ENCODE measurements at places on chromosomes 6 and 20.

- no peak for DNase-seq
Observed at GRCh38 chr20:43507150-43508080, at the start of gene L3MBTL1. L3MBTL1 (plus strand) TSS chr20:43507697; CDS start chr20:43513504, 5,807 bp downstream.

- DNase-seq, result no peak
Observed at GRCh38 chr20:50426866-50427718, 83.1 kb upstream of the PTPN1 start.

DNA sequence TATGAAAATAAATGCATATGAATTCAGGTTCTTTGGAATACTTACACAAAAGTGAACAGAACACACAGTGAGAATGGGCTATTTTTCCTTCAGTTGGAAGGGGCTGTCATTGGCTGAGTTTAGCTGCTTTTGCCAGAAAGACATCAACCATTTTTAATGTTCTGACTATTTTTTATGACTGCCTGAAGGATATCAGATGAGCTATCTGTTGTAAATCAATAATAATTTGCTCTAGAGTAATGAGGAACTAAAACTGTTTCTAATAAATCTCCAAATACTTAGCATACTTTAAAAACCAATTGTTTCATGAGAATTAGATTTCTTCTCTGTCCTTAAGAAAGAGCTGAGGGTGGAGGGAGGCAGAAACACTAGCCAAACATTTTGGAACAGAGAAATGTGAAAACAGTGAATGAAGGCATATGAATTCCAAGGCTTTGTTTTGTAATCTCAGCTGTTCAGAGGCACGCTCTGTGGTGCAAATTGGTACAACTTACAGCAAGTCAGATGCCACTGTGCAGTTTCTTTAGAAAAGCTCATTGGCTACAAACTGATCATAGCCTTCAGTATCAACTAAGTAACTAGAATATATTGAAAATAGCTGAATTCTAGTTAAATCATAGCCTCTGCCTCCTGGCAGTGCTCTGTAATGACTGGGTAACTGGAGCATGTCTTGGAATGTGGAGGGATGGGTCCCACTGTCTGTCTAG, 228.9 kb upstream of the JAG1 start:
- no peak for DNase-seq

DNA sequence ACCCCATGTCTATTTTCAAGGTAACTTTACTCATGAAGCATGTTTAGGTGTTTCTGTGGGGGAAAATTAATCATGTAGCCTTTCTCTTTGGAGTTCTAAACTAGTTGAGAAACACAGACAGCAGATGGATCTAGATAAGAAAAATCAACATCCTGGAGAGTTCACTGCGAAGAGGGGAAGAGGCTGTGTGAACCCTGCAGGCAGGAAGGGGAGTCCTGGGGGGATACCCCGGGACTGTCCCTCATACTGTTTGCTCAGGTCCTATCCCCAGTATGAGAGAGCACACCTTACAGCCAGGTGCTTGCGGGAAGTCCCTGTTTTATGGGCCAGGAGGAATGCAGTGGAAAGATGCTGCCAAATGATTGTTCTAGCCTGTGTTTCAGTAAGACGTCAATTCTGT, 32.7 kb downstream of the CHMP4B start:
- DNase-seq, result no peak

DNA sequence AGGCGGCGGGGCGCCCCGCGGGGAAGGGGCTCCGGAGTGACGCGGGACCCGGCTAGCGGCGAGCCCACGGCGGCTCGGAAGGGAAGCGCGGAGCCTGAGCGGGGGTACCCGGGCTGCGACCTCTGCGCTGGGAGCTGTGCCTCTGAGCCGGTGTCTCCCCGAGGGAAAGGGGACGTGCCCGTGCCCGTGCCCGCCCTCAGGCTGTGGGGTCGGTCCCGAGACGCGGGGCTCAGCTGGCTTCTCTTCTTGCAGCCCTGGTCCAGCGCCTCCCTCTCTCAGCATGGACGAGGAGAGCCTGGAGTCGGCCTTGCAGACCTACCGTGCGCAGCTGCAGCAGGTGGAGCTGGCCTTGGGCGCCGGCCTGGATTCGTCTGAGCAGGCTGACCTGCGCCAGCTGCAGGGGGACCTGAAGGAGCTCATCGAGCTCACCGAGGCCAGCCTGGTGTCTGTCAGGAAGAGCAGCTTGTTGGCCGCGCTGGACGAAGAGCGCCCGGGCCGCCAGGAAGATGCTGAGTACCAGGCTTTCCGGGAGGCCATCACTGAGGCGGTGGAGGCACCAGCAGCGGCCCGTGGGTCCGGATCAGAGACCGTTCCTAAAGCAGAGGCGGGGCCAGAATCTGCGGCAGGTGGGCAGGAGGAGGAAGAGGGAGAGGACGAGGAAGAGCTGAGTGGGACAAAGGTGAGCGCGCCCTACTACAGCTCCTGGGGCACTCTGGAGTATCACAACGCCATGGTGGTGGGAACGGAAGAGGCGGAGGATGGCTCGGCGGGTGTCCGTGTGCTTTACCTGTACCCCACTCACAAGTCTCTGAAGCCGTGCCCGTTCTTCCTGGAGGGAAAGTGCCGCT, 686 bp downstream of the ZGPAT start:
- no peak for DNase-seq

DNA sequence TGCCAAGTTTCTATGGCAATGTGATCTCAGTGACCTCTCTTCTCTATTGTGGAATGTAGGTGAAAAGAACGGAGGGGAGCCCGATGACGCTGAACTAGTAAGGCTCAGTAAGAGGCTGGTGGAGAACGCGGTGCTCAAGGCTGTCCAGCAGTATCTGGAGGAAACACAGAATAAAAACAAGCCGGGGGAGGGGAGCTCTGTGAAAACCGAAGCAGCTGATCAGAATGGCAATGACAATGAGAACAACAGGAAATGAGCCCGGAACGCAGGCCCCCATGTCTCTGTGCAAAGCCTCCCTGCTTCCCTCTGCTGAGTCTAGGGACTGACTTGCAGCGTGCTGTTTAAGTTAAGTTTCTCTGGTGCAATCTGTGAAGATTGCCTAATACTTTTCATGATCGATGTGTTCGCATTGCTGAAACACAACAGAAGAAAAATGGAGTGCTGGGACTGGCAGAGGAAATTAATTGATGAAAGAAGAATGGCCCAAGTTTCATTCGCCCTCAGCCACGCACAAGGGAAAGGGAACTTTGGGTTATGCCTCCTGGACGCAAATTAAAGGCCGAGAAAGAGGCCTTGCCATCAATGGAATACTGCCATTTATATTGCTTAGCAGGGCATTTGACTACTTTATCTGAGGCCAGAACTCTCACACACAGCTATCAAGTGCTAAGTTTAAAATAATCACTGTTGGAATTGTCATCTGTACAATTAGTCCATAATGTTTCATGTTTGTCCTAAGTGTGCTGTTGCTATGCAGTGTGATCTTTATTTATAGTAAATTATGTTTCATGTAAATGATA, 146.4 kb downstream of the AKAP7 start:
- DNase-seq, result peak; percentile 73

DNA sequence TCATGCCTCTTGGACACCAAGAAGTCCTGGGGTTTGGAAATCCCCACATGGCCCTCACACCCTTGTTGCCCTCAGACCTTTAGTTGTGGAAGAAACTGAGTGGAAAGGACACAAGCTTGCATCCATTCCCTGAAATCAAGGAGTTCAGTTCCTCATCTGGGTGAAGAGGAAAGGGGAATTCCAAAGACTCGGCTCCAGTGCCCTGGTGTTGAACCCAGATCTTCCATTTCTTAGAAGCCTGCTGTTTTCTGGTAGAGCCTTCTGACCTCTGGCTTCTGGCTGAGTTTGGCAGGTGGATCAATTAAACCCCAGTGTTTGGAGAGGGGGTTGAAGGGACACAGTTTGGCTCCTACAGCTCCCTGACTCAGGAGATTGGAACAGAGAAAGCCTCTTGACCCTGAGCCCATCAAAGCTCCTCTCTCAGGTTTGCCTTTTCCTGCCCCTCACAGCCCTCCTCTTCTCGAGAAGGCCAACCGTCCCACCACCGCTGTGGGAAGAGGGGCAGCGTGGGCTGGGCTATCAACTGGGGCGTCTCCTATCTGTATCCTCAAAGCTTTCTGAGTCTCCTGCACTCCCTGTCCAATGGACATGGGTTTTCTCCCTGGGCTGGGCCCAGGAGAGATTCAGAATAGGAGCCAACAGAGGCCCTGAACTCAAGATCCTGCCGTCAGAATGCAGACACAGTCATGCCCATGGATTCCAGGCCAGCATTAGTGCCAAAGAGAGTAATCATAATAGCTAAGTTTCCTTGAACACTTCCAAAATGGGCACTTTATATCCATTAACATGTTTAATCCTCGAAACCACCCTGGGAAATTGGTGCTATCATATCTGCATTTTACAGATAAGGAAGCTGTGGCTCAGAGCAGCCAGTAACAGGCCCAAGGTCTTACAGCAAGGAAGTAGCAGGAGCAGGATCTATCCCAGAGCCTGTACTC, 146.2 kb downstream of the VEGFA start:
- DNase-seq, result no peak

DNA sequence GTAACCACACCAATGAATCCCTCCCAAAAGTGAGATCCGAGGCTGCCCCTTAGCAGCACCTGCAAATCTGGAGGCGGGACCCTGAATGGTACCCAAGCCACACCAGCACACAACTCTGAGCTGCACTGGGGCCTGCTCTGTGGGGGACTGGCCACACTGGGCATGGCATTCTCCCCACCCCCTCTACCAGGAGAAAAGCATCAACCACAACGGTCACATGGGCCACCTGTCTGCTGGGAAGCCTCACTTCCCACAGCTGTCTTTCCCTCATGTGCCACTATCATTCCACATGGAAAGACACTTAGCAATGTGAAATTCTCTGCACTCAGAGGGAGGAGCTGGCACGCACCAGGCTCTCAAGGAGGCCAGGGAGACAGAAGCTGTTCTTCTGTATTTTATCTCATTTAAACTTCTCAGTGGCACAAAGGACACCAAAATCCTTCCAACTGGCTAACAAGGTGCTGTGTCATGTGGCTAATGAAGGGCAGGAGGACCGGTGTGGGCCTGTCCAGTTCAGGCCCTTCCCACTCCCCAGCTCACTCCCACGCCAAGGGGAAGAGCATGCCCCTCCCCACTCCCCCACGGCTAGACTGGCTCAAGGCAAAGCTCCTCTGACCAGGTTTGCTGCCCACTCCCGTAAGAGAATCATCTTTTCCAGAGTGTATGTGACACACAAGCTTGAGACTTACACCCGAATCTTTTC, 19.0 kb downstream of the YTHDF1 start:
- no peak for DNase-seq

DNA sequence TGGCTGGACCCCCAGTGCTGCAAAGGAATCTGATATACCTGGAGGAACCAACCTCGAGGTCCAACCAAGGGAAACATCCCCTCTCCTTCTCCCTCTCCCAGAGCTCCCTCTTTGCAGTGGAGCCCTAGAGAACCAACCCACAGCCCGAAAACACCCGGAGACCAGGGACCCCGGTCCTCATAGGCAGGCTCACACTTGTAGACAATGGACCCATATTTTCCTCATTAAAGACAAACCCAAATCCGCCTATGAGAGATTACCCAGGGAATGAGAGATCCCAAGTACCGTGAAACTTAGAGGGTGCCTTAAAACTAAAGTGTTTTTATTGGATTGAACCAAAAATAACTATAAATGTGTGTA, 9.6 kb upstream of the FOXF2 start:
- DNase-seq, result no peak

DNA sequence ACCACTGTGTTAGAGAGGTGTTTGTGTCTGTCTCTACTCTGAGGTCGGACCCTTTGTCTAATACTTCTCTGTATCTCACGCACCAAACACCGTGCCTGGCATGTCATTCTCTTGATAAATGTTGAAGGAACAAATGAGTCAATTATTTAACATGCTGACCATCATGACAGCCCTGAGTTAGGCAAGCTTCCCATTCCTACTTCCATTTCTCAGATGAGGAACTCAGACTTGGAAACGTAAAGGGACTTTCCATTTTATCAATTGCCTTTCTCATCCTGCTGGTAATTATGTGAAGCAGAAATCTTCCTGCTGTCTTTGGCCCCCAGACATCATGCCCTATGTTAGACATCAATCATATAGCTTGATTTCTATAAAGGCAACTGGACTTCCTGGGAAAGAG, 227.0 kb upstream of the ECI2 start:
- DNase-seq, result no peak

DNA sequence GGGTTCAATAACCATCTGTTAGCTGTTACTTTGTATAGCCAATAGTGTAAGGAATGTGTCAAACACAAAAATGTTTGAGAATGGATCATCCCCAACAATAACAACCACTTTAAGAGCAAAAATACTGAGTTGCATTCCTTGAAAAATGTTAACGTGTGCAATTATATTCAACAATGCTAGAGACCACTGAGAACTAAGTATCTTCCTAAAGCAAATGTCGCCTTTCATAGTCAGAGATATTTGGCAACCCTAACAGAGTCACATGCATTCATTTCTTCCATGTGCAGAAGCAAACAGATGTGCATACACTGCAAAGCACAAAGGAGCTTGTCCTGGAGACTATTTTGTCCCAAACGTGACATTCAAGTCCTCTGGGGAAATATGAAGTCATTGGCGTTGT, 448.6 kb downstream of the GJA1 start:
- DNase-seq, result no peak

GRCh38 chr6:52697903-52698302, 27.0 kb downstream of the TMEM14A start:
- DNase-seq, result no peak

GRCh38 chr6:45075246-45075645, 252.9 kb upstream of the RUNX2 start:
- no peak for DNase-seq

- no peak for DNase-seq
Observed at GRCh38 chr6:63452125-63452524, 120.2 kb upstream of the LOC128125822 start.

DNA sequence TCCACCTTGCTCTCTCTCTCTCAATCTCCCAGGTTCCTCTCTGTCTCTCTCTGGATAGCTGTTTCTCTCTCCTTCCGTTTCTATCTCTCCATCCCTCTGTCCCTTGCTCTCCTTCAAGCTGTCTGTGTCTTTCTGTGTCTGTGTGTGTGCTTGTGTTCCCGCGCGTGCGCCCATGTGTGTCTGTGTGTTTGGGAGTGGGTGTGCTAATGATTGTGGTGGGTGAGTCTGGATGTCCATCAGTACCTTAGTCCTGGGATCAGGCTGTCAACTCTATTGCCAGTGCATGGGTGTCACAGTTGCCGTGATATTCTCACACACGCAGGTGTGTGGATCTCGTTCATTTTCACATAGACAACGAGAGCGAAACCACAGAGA, 1380.6 kb upstream of the DEFB115 start:
- no peak for DNase-seq

DNA sequence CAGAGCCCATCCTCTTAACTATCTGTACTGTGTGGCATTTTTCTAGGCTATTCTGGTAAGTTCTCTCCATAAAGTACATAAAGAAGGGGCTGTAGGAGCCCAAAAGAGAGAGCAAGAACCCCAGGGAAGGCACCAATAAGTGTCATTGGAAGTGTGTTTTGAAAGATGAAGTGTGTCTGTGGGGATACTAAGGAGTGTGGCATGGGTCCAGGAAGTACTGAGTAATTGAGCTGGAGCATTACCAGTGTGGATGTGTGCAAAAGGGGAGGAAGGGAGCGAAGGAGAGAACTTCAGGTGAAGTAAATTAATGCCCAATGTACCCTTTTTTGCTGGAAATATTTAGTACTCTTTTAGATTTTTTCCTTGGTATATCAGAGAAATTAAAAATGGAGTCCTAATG, 63.9 kb downstream of the KCNS1 start:
- no peak for DNase-seq

All from CD4-positive, alpha-beta T cell treated with Interleukin-10 for 1 hour (primary cell).